ENCODE measurements at places on chromosomes 2 and 18.

DNA sequence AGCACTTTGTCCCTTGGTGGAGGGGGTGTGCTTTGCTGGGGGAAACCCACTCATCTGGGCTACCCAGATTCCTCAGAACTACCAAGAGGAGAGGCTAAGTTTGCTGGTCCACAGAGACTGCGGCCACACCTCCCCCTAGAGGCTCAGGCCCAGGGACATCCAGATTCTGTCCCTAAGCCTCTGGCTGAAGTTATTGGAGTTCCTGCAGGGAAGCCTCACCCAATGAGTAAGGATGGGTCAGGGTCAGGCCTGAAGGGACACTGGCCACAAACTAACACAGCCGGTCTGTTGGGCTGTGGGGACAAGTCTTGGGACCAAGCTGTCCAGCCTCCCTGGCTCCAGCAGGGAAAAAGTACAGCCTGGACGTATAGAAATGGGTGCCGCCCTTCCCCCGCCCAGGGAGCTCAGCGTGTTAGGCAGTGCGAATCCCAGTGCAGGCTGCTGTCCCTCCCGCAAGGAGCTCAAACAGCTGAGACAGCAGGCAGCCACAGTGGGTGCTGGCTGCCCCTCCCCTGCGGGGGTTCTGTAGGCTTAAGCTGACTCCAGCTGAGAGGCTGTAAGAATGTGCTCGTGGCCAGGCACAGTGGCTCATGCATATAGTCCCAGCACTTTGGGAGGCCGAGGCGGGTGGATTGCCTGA is 86.9 kb upstream of the ARL5A start:
- H3K4me1 ChIP-seq: no peaks in the 10 kb centered on the region
- no peak for DNase-seq
- H3K4me3 ChIP-seq: no peak overlapping the region
- no peak overlapping the region for H3K27ac ChIP-seq

- H3K4me1 ChIP-seq: no peaks in the 10 kb centered on the region
- no peak overlapping the region for H3K4me3 ChIP-seq
- H3K27ac ChIP-seq: no peak overlapping the region
- H3K36me3 ChIP-seq: no peaks in the 10 kb centered on the region
- no peak for DNase-seq
- H3K27me3 ChIP-seq: peaks cover 9% of the 10 kb centered on the region
Observed at GRCh38 chr2:234919711-234920110, 32.1 kb upstream of the SH3BP4 start.

DNA sequence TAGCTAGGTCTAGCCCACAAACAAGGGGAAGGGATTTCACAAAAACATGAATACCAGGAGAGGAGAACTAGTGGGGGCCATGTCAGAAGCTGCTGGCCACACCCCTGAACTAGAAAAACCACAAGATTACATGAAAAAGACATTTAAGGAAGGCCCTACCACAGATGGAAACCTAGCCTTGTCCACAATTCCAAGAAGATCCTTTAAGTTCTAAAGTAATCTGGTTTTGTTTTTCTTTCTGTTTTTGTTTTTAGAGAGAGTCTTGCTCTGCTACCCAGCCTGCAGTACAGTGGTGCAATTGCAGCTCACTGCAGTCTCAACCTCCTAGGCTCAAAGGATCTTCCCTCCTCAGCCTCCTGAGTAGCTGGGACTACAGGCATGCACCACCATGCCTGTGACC is 34.2 kb upstream of the CAB39 start:
- no peaks in the 10 kb centered on the region for H3K36me3 ChIP-seq
- no peak overlapping the region for H3K4me3 ChIP-seq
- DNase-seq: no peak
- no peaks in the 10 kb centered on the region for H3K27me3 ChIP-seq
- no peak overlapping the region for H3K27ac ChIP-seq

GRCh38 chr18:28469946-28470345 is 293.0 kb upstream of the CDH2 start:
- H3K36me3 ChIP-seq: no peaks in the 10 kb centered on the region
- no peak for DNase-seq
- H3K4me1 ChIP-seq: no peaks in the 10 kb centered on the region
- no peak overlapping the region for H3K27ac ChIP-seq

DNA sequence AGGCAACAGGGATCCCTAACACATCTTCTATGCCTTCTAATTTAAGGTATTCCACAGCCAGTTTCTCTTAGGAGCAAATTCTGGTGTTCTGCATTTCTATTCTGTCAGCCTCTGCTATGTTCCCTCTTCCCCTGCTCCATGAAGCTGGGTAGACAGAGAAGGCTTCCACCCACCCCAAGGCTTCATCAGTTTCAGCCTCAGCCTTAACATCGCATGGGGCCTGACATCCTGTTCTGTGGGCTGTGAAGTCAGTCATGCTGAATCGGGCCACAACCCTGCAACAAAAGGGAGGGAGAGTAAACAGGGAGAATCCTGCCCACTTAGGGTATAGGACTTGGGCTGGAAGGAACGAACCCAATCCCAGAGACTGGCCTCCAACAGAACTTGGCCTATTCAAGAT is 70.6 kb upstream of the PPM1B start:
- DNase-seq: no peak
- H3K4me1 ChIP-seq: peaks cover 7% of the 10 kb centered on the region
- H3K4me3 ChIP-seq: no peak overlapping the region
- H3K36me3 ChIP-seq: no peaks in the 10 kb centered on the region
- no peak overlapping the region for H3K27ac ChIP-seq
- no peaks in the 10 kb centered on the region for H3K27me3 ChIP-seq

DNA sequence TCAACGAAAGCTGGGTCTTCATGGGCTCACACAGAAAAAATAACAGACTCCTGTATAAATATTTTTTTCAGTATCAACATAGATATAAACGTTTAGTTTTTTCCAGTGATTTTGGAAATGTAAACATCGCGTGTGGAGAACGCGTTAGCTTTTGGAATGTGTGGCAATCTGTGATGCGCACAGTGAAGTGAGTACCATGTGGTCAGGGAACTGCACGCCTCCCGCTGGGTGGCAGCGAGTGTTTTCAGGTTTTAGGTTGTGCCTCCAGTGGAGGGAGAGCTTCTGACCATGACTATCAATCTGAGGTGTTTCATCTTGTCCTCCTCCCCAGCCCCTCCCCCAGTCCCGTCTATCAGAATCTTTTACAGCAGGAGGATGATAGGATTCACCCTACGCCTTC is 127.8 kb downstream of the ARHGAP28 start:
- no peak for DNase-seq
- H3K36me3 ChIP-seq: no peaks in the 10 kb centered on the region
- H3K27me3 ChIP-seq: no peaks in the 10 kb centered on the region
- H3K4me3 ChIP-seq: no peak overlapping the region
- H3K4me1 ChIP-seq: no peaks in the 10 kb centered on the region

DNA sequence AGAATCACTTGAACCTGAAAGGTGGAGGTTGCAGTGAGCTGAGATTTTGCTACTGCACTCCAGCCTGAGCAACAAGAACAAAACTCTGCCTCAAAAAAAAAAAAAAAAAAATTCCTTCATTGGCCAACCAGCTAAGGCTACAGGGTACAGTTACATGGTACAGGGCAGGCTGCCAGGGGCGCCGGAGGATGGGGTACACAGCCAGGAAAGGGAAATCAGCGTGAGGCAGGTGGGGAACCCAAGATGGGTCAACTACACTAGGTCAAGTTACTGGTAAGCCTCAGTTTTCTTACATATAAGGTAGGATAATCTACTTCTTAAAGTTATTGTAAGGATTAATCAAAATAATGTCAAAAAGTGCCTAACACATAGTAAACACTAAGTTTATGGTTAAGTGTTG is 142.6 kb upstream of the MSH6 start:
- no peaks in the 10 kb centered on the region for H3K4me1 ChIP-seq
- no peak overlapping the region for H3K4me3 ChIP-seq
- DNase-seq: no peak
- no peaks in the 10 kb centered on the region for H3K27me3 ChIP-seq
- no peaks in the 10 kb centered on the region for H3K36me3 ChIP-seq

DNA sequence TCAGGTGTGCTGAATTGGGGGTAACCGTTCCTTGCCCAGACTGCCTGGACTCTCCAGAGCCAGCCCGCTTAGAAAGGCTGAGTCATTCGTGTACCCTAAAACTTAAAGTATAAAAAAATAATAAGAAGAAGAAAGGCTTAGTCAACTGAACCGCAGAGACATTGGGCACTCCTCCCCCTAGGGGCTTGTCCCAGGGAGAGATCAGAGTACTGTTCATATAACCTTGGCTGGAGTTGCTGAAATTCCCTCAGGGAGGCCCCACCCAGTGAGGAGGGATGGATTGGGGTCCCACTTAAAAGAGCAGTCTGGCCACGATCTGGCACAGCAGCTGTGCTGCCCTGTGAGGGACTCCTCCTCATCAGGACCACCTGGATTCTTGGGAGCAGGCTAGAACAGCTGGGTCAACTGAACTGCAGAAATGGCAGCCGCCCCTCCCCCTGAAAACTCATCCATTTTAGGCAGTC is 37.2 kb downstream of the ANKRD12 start:
- no peak overlapping the region for H3K27ac ChIP-seq
- no peaks in the 10 kb centered on the region for H3K27me3 ChIP-seq
- H3K4me1 ChIP-seq: peaks cover 92% of the 10 kb centered on the region
- no peak for DNase-seq
- no peak overlapping the region for H3K4me3 ChIP-seq

- peaks cover 19% of the 10 kb centered on the region for H3K36me3 ChIP-seq
- no peaks in the 10 kb centered on the region for H3K4me1 ChIP-seq
- no peaks in the 10 kb centered on the region for H3K27me3 ChIP-seq
- H3K27ac ChIP-seq: no peak overlapping the region
- H3K4me3 ChIP-seq: no peak overlapping the region
Observed at GRCh38 chr18:35689728-35690127, 108.2 kb downstream of the GALNT1 start.

DNA sequence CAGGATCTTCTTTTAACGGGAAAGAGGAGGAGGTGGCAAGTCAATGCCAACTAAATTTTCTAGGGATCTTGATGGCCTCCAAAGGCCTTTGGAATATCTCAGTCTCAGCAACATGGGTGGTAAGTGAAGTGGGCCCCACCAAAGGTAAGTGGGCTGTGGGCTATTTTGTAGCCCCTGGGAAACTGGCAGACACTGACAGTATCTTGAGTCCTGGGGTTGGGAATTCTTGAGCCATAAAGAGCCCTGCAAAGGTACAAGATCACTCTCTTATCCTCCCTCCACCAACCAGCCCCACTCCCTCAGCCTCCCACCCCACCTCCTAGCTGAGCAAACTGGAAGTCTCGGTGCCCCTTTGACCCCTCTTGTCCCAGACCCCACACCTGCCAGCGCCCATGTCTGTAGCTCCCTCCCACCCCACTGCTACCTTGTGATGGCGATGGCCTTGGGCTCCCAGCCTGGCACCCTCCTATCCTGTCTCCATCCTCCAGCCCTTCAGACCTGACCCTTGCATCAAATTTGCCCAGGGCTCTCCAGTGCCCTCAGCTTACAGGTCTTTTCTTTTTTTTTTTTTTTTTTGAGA is 8.5 kb downstream of the ATP6V1B1 start:
- no peak for DNase-seq
- H3K27ac ChIP-seq: no peak overlapping the region
- H3K36me3 ChIP-seq: no peaks in the 10 kb centered on the region
- H3K4me1 ChIP-seq: peaks cover 19% of the 10 kb centered on the region
- peaks cover 12% of the 10 kb centered on the region for H3K27me3 ChIP-seq
- H3K4me3 ChIP-seq: no peak overlapping the region

GRCh38 chr2:230790981-230791380 is 73.8 kb upstream of the ITM2C start:
- no peaks in the 10 kb centered on the region for H3K27me3 ChIP-seq
- H3K27ac ChIP-seq: peak overlapping the region; percentile 37
- DNase-seq: no peak
- peaks cover 21% of the 10 kb centered on the region for H3K4me1 ChIP-seq
- peaks cover 79% of the 10 kb centered on the region for H3K36me3 ChIP-seq
- H3K4me3 ChIP-seq: no peak overlapping the region

DNA sequence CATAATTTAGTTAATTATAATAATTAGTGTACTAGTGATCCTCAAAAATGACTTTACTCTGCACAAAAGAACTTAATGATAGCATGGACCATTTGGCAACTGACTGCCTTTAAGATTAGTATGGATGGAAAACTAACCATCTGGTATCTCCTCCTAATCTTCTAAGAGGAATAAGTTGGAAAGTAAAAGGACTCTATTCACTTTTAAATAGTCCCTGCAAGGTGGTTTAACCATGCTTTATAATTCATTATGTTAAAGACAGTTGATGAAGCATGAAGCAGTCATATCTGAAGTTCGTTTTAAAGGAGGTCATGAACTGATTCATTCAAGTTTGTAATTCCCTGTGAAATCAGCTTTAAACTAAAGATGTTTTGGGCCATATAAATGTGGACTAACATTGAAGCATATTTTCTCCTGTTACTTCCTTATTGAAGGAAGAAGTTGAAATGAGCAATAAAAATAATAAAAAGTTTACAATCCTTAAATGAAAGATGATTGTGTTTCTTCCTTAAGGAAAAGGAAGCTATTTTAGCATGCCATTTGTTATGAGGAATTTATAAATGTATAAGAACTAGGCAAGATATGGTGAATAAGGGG is 446.0 kb downstream of the XIRP2 start:
- H3K27me3 ChIP-seq: no peaks in the 10 kb centered on the region
- no peak overlapping the region for H3K27ac ChIP-seq
- no peak overlapping the region for H3K4me3 ChIP-seq

DNA sequence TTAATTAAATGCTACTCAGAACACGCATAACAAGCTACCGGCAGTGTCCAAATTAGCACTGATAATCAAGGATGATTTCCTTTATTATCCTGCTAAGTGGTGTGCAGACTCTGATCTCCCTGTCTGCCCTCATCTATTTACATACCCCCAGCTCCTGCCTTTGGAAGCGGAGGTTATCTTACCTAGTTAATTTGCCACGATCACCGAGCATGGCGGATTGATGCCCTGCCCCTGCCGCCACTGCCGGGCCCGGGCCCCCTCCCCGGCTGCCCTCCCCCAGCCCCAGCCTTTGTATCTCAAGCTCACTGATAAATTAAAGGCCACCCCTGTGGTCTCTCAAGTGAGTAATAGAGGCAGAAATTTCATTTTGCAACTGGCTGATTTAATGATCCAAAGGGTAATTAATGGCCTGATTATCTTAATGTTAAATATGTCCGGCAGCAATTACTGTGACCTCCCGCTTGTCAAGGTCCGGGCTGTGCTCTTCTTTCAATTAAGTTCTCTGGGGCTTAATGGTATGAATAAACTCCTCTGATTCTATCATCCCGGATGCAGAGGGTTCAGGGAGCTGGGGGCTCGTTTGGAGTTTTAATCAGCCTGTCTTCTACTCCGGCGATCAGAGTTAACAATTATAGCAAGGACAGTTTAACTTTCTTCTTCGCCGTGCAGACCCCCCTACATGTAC is 113.4 kb downstream of the GBX2 start:
- peaks cover 27% of the 10 kb centered on the region for H3K27me3 ChIP-seq
- DNase-seq: no peak
- no peak overlapping the region for H3K4me3 ChIP-seq
- H3K27ac ChIP-seq: no peak overlapping the region
- peaks cover 3% of the 10 kb centered on the region for H3K4me1 ChIP-seq

GRCh38 chr18:44778788-44779187 is 98.1 kb downstream of the SETBP1 start:
- peaks cover 2% of the 10 kb centered on the region for H3K27me3 ChIP-seq
- no peaks in the 10 kb centered on the region for H3K4me1 ChIP-seq
- no peak overlapping the region for H3K4me3 ChIP-seq
- no peak overlapping the region for H3K27ac ChIP-seq
- no peak for DNase-seq

All from naive thymus-derived CD8-positive, alpha-beta T cell (primary cell).